ENCODE measurements at places on chromosomes 7 and 10.

DNA sequence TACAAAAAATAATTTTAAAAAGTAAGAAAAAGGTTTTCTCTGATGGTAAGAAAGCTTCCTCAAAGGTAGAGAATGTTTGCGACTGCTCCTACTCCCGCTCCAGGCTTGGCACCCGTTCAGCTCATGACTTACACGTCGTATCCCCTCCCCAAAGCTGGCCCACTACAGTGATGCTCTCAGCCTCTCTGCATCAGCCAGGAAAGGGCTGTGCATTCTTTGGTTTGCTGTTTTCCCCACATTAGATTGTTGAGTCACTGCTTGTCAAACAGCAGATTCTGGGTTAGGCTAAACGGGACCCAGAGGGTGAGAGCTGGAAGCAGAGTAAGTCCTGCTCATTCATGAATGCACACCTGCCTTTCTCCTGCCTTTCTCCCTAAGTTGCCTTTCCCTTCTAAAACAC, 54.7 kb upstream of the NMT2 start:
- no peak for DNase-seq

DNA sequence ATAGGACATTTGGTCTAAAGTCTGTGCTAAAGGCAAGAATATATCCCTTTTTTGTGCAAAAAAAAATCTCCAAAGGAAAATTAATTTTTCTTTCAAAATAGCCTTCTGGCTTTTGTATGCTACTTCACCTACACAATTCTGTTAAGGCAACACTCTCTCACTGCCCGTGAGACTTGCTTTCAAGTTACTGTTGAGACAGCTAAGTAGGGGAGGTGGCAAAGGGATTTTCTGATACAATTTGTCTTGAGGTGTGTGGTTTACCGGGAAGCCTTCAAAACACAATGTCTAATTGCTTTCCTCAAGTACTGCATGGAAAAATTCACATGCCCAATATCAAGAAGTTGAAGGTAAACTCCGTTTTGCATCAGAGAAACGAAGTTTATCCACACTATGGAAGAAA, 50.8 kb upstream of the RSU1 start:
- no peak for DNase-seq

DNA sequence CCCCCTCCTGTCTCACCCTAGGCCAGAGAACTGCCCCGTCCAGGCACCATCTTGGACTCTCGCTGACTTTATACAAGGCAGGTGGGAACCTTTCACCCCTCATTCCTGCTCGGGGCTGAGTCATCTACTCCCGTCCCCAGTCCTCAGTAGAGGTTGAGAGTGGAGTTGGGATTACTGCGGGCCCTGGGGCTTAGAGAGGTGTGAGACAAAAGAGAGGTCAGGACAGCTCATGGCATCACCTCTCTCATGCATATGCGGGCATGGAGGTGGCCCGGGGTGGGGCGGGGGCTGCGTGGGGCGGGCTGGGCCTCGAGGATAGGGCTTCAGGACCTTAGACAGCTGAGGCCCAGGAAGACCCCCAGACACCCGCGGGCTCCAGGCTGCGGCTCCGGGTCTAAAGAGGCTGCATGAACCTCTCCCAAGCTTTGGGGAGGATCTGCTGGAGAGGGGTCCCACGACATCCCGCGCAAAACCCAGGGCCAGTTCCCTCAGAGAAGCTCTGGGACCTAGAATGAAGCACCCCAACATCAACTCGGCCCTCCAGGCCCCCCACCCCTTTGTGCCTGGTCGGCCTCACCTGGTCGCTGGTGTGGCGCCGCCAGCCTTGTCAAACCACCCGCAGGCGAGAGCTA, 317 bp downstream of the PDZD7 start:
- no peak for DNase-seq

- DNase-seq, result no peak
Observed at GRCh38 chr10:70475661-70476060, 2.9 kb upstream of the PALD1 start.

DNA sequence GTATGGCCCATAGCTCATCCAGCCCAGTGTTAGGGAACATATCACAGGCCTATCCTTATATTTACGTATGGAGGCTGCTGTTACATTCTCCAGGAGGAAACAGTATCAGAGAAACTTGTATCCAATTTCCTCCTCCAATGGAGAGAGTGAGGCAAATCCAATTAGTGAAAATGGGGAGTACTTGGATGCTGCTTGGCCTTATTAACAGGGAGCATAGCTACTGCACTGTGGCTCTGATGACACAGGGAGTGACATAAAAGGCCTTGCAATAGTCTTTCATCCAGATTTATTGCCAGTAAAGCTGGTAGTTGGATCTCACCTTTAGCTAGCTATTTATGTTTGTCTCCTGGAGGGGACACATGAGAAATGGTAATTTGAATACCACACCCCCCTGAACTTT, 313.2 kb upstream of the MTPN start:
- no peak for DNase-seq

GRCh38 chr7:96285579-96285978, 36.3 kb downstream of the SLC25A13 start:
- DNase-seq, result no peak

DNA sequence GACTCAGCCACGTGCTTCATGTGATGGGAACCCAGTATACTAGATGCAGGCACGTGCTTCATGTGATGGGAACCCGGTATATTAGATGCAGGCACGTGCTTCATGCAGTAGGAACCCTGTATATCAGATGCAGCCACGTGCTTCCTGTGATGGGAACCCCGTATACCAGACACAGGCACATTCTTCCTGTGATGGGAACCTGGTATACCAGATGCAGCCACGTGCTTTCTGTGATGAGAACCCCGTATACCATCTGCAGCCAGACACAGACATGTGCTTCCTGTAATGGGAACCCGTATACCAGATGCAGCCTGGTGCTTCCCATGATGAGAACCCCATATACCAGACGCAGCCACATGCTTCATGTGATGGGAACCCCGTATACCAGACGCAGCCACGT, 44.0 kb downstream of the MGMT start:
- no peak for DNase-seq

Measured in mesothelial cell of epicardium (in vitro differentiated cells).